ENCODE measurements at places on chromosomes 11 and 22.

- H3K36me3 ChIP-seq = no peaks in the 10 kb centered on the region
- H3K27ac ChIP-seq = no peak overlapping the region
- H3K4me3 ChIP-seq = no peak overlapping the region
- DNase-seq = peak; percentile 57
- peaks cover 58% of the 10 kb centered on the region for H3K27me3 ChIP-seq
Observed at GRCh38 chr11:19963697-19964387, 196.4 kb downstream of the DBX1 start.

DNA sequence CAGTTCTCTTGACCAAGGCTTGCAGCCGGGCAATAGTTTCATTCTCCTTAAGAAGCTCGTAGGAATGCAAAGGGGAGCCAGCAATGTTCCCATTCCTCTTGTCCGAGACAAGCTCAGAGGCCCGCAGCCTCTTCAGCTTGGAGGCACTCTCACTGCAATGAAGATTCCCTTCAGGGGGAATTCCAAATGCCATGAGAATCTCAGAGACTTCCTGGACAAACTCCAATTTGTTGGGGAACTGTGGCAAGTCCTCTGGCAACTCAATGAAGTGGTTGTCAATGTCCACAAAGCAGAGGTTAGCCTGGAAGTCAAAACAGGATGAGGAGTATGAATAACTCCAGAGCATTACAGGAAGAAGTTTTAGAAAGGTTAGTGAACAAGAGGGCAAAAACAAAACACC, 84.4 kb downstream of the DENND5A start:
- no peaks in the 10 kb centered on the region for H3K27me3 ChIP-seq
- peaks cover 8% of the 10 kb centered on the region for H3K36me3 ChIP-seq
- no peak overlapping the region for H3K27ac ChIP-seq
- DNase-seq = no peak
- peaks cover 6% of the 10 kb centered on the region for H3K4me1 ChIP-seq

DNA sequence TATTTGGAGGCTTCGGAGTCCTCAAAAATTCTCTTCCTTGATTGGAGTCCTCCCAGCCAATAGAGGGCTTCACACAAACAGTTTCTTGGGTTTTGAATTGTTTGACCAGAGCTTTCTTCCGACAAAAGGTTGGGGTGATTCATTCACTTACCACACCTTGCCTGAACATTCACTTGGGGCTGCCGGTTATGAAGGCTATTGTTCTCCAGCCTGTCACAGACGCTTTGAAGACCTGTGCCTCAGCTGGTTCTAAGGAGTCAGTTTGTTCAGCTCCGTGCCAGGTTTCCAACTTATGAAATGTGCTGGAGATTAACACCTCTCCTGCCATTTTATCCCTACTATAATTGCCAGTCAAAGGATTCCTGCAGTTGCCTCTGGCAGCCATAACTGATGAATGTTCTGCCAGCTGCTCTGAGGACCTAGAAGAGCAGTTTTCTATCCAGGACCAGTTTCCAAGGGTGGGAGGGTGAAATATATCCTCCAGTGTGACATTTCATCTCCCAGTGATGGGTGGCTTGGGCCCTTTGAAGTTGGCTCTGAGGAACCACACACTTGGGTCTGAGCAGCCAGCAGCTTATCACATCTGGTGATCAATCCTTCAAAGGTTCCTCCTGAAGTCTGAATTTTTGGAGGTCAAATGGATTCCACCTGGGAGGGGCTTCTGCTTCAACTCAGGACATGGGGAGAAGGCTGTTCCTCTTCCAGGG, 31.4 kb downstream of the LIMK2 start:
- no peak overlapping the region for H3K27ac ChIP-seq
- H3K27me3 ChIP-seq = no peaks in the 10 kb centered on the region
- H3K36me3 ChIP-seq = peaks cover 4% of the 10 kb centered on the region
- H3K4me1 ChIP-seq = peaks cover 36% of the 10 kb centered on the region

DNA sequence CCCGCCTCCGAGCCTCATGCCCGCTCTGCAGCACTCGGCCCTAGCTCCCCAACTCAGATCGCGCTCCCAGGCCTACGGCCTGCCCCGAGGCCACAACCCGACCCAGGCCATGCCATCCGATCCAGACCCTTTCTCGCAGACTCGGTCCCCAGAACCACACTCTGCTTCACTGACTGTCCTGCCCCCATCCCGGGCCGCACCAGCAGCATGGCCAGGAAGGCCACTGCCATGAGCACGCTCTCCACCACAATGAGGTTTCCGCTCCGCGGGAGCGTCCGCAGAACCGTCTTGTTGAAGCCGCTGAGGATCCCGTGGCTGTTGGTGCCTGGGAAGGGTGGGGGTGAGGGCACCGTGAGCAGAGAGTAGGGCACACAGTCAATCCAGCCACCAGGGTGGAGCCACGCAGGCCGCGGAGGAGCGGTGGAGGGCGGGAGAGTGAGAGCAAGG, 6.4 kb downstream of the UNC93B1 start:
- peaks cover 10% of the 10 kb centered on the region for H3K36me3 ChIP-seq
- no peaks in the 10 kb centered on the region for H3K27me3 ChIP-seq
- peak overlapping the region; percentile 78 for H3K27ac ChIP-seq
- no peak overlapping the region for H3K4me3 ChIP-seq

DNA sequence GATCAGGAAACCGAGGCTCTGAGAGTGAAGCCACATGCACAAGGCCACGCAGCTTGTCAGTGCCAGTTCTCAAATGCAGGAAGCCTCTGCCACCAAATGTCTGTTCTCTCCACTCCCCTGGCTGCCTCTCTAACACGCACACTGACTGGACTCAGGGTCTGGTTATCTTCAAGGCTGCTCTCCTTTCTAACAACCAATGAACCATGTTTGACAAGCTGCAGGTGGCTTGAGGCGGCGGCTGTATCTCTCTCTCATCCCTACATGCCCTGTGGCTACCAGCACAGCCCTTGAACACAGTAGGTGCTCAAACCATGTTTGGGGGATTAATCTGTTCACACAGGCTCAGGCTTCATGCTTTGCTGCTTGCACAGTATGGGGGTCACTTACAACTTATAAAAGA, 23.7 kb downstream of the MFNG start:
- H3K36me3 ChIP-seq = peaks cover 9% of the 10 kb centered on the region
- H3K4me3 ChIP-seq = no peak overlapping the region
- H3K27me3 ChIP-seq = no peaks in the 10 kb centered on the region
- DNase-seq = no peak

- peaks cover 12% of the 10 kb centered on the region for H3K4me1 ChIP-seq
- peaks cover 78% of the 10 kb centered on the region for H3K36me3 ChIP-seq
- H3K4me3 ChIP-seq = no peak overlapping the region
- H3K27me3 ChIP-seq = no peaks in the 10 kb centered on the region
- no peak for DNase-seq
- H3K27ac ChIP-seq = no peak overlapping the region
Observed at GRCh38 chr22:36879775-36880174, 19.0 kb downstream of the NCF4 start.

- H3K4me1 ChIP-seq = peaks cover 18% of the 10 kb centered on the region
- no peaks in the 10 kb centered on the region for H3K27me3 ChIP-seq
- no peak overlapping the region for H3K4me3 ChIP-seq
- DNase-seq = no peak
- H3K36me3 ChIP-seq = peaks cover 43% of the 10 kb centered on the region
- no peak overlapping the region for H3K27ac ChIP-seq
Observed at GRCh38 chr11:33045551-33046255, 6.3 kb downstream of the TCP11L1 start.

GRCh38 chr11:92410526-92410925, 185.9 kb downstream of the FAT3 start:
- DNase-seq = no peak
- no peaks in the 10 kb centered on the region for H3K27me3 ChIP-seq
- H3K4me1 ChIP-seq = no peaks in the 10 kb centered on the region
- no peak overlapping the region for H3K27ac ChIP-seq
- no peak overlapping the region for H3K4me3 ChIP-seq

DNA sequence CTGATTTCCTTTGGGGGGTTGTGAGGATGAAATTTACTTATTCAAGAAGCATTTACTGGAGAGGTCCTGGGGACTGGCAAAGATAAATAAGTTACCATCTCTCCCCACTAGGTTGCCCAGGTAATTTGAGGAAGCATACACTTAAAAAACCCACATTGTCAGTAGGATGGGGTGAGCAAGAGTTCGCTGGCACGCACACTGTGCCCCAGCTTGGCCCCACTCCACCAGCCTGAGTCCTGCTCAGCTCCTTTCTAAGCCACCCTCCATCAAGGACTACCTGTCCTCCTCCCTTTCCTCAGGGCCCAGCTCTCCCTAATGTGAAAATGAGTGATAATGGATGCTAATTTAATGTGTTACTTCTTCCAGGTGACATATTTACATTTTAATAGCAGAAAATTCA, 216.5 kb upstream of the PLET1 start:
- peaks cover 28% of the 10 kb centered on the region for H3K27me3 ChIP-seq
- no peak overlapping the region for H3K4me3 ChIP-seq
- no peak overlapping the region for H3K27ac ChIP-seq
- no peak for DNase-seq

DNA sequence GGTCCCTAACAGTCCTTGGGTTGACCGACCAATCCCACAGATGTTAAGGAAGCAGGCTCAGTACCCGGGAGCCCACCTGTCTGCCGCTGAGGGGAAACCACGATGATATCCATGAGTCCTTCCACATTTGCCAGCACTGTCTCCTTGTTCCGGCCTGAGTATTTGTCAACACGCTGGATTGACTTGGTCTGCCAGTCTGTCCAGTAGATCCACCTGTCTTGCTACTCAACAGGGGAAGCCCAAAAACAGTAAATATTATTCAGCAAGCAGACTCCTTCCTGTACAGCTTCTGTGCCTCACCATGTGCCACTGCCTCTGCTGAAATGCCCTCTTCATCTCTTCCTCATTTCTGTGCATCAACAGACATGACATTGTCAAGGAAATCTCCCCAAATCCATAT, 22.8 kb upstream of the CKAP5 start:
- DNase-seq = no peak
- no peak overlapping the region for H3K27ac ChIP-seq
- H3K4me1 ChIP-seq = no peaks in the 10 kb centered on the region
- H3K27me3 ChIP-seq = peaks cover 3% of the 10 kb centered on the region

DNA sequence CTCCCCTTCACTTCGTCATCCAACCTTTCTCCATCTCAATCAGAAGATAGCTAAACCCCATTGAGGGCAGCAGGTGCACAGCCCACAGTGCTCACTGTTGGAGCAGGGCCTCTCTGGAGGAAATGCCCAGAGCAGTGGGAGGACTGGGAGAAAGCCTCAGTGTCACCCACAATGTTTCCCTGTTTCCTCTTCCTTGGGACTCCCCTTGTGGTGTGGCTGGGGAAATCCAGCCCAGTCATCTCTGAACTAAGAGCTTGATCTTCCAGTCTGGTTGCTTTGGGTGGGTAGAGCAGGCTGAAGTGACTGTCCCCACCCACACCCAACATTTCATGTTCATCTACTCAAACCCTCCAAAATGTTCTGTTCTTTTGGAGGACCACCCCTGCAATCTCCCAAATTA, 29.8 kb upstream of the EED start:
- H3K4me3 ChIP-seq = no peak overlapping the region
- peak; percentile 80 for DNase-seq
- H3K36me3 ChIP-seq = no peaks in the 10 kb centered on the region
- peak overlapping the region; percentile 20 for H3K27ac ChIP-seq

- no peak for DNase-seq
- no peak overlapping the region for H3K27ac ChIP-seq
- H3K4me3 ChIP-seq = no peak overlapping the region
- no peaks in the 10 kb centered on the region for H3K4me1 ChIP-seq
- no peaks in the 10 kb centered on the region for H3K27me3 ChIP-seq
Observed at GRCh38 chr11:40246983-40247382, 1212.5 kb downstream of the LRRC4C start.

GRCh38 chr11:35911616-35912165, 32.2 kb upstream of the LDLRAD3 start:
- H3K27me3 ChIP-seq = peaks cover 12% of the 10 kb centered on the region
- H3K36me3 ChIP-seq = no peaks in the 10 kb centered on the region
- DNase-seq = no peak

DNA sequence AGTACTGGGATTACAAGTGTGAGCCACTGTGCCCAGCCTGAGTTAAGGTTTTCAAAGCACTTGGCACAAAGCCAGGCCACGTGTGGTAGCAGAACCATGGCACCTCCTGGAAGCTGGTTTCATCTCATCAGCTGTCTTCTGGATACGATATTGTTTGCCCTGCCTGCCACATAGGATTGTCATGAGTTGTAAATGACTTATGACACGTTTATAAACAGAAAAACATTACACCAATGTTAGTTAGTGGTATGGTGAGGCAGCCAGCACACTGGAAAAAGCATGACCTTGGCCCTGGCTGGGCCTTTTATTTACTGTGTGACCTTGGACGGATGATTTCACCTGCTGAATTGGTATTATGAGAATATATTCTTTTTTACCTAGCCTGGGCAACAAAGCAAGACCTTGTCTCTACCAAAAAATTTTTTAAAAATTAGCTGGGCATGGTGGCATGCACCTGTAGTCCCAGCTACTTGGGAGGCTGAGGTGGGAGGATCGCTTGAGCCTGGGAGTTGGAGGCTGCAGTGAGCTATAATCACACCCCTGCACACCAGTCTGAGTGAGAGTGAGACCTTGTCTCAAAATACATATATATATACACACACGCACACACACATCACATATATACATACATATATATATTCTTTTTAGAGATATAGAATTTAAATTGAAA, 24.0 kb upstream of the MYH9 start:
- no peak overlapping the region for H3K4me3 ChIP-seq
- H3K27ac ChIP-seq = no peak overlapping the region
- no peaks in the 10 kb centered on the region for H3K36me3 ChIP-seq
- H3K27me3 ChIP-seq = no peaks in the 10 kb centered on the region
- no peak for DNase-seq

- no peak overlapping the region for H3K4me3 ChIP-seq
- peaks cover 8% of the 10 kb centered on the region for H3K4me1 ChIP-seq
- no peak for DNase-seq
- no peaks in the 10 kb centered on the region for H3K27me3 ChIP-seq
- peaks cover 23% of the 10 kb centered on the region for H3K36me3 ChIP-seq
Observed at GRCh38 chr11:9714272-9714940, 50.5 kb downstream of the SWAP70 start.

DNA sequence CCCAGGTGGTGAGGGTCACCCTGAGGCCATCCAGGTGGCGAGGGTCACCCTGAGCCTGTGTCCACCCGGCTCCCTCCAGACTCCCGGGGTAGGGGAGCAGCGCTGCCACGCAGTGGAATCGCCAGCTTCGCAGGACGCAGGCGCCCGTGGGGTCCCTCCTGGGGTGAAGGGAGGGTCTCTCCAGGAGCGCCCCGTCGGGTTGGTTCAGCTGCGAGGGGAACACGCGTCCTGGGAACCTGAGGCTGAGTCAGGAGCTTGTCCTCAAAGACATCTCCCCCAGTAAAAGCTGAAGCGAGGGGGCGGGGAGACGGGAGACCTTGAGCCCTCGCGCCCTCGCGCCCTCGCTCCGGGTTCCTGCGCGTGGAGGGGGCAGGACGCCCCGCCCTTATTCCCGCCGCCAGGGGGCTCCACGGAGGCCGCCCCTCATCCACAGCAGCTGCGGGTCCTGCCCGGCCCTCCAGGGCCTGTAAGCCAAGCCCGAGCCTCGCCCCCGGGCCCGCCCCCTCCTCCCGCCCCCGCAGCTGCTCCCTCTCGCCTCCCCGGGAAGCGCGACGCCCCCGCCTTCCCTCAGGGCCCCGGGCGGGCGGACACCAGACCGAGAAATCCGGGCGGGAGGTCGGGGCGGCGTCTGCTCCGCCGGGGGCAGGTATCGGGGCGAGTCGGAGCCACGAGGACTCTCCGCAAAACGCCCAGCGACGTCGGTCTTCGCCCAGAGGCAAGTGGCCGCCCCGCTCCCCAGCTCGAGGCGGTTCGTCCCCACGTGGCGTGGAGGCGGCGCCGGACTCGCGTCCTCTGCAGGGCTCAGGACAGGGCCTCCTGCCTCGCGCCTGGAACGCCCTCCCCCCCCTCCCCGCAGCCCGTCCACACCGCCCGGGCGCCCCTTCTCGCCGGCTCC, 22.8 kb downstream of the PIM3 start:
- peaks cover 45% of the 10 kb centered on the region for H3K27me3 ChIP-seq
- peaks cover 7% of the 10 kb centered on the region for H3K4me1 ChIP-seq
- H3K27ac ChIP-seq = no peak overlapping the region
- H3K4me3 ChIP-seq = no peak overlapping the region
- peak; percentile 42 for DNase-seq
